ENCODE measurements at places on chromosomes 13 and 19.
A peak's percentile ranks its signal among the peaks of the same experiment; 100 is the strongest.

DNA sequence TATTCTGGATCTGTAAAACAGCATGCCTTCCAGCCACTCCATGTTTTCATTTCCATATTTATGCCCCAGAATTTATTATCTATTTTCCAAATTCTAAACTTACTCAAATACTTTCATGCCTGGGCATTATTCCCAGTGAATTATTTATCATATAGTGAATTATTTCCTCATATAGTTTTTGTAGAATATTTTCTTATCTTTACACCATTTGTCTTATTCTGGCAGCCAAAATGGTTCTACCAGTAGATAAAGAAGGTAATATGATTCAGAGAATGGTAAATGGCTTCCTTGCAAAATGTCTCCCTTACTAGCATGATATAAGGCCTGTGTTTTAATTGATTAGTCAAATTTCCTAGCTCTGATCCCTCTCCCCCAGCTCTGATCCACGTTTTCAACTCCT lies 305.8 kb downstream of the SPRY2 start:
- no peaks in the 10 kb centered on the region for H3K4me1 ChIP-seq
- H3K4me3 ChIP-seq: no peak overlapping the region
- no peaks in the 10 kb centered on the region for H3K27me3 ChIP-seq
- H3K27ac ChIP-seq: no peak overlapping the region
- no peaks in the 10 kb centered on the region for H3K36me3 ChIP-seq

DNA sequence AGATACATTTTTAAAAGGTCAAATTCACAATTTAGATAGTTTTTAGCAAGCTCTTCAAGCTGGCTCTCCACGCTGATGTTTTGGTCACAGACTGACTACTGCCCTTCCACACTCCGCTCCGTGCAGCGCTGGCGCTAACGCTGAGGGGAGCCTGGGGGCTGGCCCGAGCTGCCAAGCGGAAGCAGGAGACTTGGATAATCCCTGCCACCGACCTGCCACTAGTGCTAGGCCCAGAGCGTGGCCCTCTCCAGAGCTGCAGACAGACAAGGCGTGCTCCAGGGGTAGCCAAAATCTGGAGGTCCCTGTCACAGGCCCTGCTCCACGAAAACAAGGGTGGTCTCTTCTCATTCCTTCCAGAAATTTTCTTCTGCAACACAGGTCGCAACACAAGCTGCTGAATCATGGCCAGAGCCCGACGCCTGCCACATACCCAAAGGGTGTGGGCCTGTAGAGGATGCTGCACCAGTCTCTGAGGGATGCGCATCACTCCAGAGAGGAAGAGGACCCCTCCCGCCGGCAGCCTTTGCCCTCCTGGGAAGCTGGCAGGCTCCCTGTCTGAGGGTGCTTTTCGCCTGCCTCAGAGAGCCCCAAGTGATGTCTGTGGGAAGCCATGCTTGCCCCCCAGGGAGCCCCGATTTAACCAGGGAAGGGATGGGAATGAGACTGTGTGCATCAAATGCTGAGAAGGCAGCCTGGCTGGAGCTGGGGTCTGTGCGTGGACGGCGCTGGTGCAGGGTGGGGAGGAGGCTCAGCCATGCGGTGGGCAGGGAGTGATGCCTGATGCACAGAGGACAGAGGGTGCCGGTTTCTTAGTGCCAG lies 21.6 kb downstream of the CAPS start:
- H3K27me3 ChIP-seq: no peaks in the 10 kb centered on the region
- no peak overlapping the region for H3K4me3 ChIP-seq
- peaks cover 33% of the 10 kb centered on the region for H3K4me1 ChIP-seq
- H3K27ac ChIP-seq: peak overlapping the region; percentile 85
- H3K36me3 ChIP-seq: peaks cover 14% of the 10 kb centered on the region

- no peak overlapping the region for H3K4me3 ChIP-seq
- H3K4me1 ChIP-seq: no peaks in the 10 kb centered on the region
- no peak overlapping the region for H3K27ac ChIP-seq
- no peaks in the 10 kb centered on the region for H3K36me3 ChIP-seq
- no peak for DNase-seq
Observed at GRCh38 chr13:31755803-31756212, 16.5 kb downstream of the RXFP2 start.

GRCh38 chr19:13151605-13152355 lies 1.6 kb downstream of the IER2 start:
- peaks cover 62% of the 10 kb centered on the region for H3K4me1 ChIP-seq
- H3K27me3 ChIP-seq: no peaks in the 10 kb centered on the region
- peaks cover under 1% of the 10 kb centered on the region for H3K36me3 ChIP-seq
- H3K4me3 ChIP-seq: peak overlapping the region; percentile 99

GRCh38 chr13:43569658-43570057 lies 217.1 kb downstream of the ENOX1 start:
- no peaks in the 10 kb centered on the region for H3K36me3 ChIP-seq
- H3K27ac ChIP-seq: no peak overlapping the region
- H3K27me3 ChIP-seq: no peaks in the 10 kb centered on the region
- H3K4me3 ChIP-seq: no peak overlapping the region

DNA sequence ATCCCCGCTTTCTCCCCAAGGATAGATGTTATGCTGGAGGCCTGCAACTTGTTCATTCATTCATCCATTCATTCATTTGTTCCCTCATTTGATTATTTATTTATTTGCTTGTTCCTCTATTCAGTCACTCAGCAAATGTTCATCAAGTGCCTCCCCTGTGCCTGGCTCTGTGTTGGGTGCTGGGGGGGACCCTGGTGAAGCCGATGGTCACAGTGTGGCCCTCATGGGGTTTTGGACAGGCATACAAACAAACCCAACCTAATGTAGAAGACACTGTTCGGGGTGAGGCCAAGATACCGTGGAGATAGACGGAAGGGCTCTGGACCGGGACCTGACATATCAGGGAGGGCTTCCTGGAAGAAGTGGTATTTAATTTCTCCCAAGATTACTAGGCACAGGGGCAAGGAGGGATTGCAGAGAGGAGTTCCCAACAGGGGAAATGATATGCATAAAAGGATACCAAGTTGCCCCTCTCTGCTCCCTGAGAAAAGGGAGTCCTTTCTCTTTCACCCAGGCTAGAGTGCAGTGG lies 58.1 kb downstream of the ZNF536 start:
- no peak for DNase-seq
- H3K27ac ChIP-seq: no peak overlapping the region
- no peak overlapping the region for H3K4me3 ChIP-seq
- H3K27me3 ChIP-seq: no peaks in the 10 kb centered on the region

- H3K27me3 ChIP-seq: no peaks in the 10 kb centered on the region
- no peak for DNase-seq
- no peaks in the 10 kb centered on the region for H3K36me3 ChIP-seq
- H3K4me3 ChIP-seq: no peak overlapping the region
- H3K4me1 ChIP-seq: no peaks in the 10 kb centered on the region
- no peak overlapping the region for H3K27ac ChIP-seq
Observed at GRCh38 chr13:32639502-32640105, 53.4 kb downstream of the PDS5B start.

- no peaks in the 10 kb centered on the region for H3K4me1 ChIP-seq
- no peaks in the 10 kb centered on the region for H3K36me3 ChIP-seq
- no peaks in the 10 kb centered on the region for H3K27me3 ChIP-seq
- H3K27ac ChIP-seq: no peak overlapping the region
- no peak overlapping the region for H3K4me3 ChIP-seq
Observed at GRCh38 chr13:107742544-107742943, 472.8 kb downstream of the LIG4 start.

GRCh38 chr19:52211203-52211602 lies 21.4 kb downstream of the PPP2R1A start:
- H3K27ac ChIP-seq: no peak overlapping the region
- H3K4me1 ChIP-seq: no peaks in the 10 kb centered on the region
- peaks cover 53% of the 10 kb centered on the region for H3K36me3 ChIP-seq
- H3K4me3 ChIP-seq: no peak overlapping the region
- no peaks in the 10 kb centered on the region for H3K27me3 ChIP-seq
- no peak for DNase-seq

- peak overlapping the region; percentile 85 for H3K27ac ChIP-seq
- peaks cover 79% of the 10 kb centered on the region for H3K4me1 ChIP-seq
- no peaks in the 10 kb centered on the region for H3K36me3 ChIP-seq
- peaks cover 16% of the 10 kb centered on the region for H3K27me3 ChIP-seq
- DNase-seq: no peak
- H3K4me3 ChIP-seq: peak overlapping the region; percentile 51
Observed at GRCh38 chr19:1067341-1067957, 482 bp downstream of the ARHGAP45 start.

GRCh38 chr19:741506-742131 lies 9.3 kb upstream of the MISP start:
- no peak overlapping the region for H3K4me3 ChIP-seq
- DNase-seq: no peak
- peaks cover 10% of the 10 kb centered on the region for H3K36me3 ChIP-seq
- no peaks in the 10 kb centered on the region for H3K4me1 ChIP-seq

DNA sequence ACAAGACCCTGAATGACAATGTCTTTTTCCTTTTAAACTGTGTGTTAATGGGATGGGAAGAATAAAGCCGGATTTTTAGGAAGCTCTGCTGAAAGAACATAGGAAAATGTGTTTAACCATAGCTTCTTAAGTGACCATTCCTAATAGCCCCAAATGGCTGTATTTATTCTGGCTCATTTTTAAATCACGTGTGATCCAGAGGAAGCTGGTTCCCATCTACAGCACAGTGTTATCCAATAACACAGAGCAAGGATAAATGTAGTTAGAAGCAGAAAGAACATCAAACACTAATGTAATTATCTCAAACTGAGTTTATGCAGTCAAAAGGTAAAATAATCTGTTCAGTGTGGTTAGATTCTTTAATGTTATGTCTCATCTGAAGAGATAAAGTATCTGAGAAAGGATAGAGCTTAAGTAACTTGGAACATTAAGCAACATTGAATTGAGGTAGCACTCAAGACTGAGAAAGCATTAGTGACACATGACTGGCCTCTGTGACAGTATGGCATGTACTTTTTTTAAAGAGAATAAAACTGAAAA lies 853.3 kb downstream of the GPC5 start:
- no peak overlapping the region for H3K4me3 ChIP-seq
- H3K36me3 ChIP-seq: no peaks in the 10 kb centered on the region
- no peaks in the 10 kb centered on the region for H3K27me3 ChIP-seq
- no peak for DNase-seq
- no peak overlapping the region for H3K27ac ChIP-seq

GRCh38 chr19:19588546-19588945 lies 29.9 kb downstream of the PBX4 start:
- no peaks in the 10 kb centered on the region for H3K27me3 ChIP-seq
- no peak overlapping the region for H3K4me3 ChIP-seq
- H3K27ac ChIP-seq: no peak overlapping the region

Measured in esophagus squamous epithelium (tissue), 5 donors.